Kidney epithelial cell (primary cell): ENCODE measurements at places on chromosomes 6 and 20. TPM values are rescaled to one million over a fixed set of nuclear protein-coding genes. Genes with fewer than 3 reads are reported as not detected.

DNA sequence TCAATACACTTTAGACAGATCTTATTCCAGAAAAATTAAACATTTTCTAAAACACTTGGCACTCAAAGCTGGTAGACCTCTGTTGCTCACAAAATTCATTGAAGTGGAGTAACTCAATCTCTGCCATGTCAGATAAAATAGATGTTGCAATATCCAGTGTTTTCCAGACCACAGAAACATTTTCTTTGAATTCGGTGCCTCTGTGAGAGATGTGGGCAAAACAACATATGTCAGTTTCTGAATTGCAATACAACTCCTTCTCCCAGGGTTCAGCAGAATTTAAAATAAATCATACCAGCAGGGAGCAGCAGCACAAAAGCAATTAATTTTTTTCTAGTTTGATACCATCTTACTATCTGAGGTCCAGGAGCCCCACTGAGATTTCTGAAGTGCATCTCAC lies 11.3 kb upstream of the PKHD1 start:
- no peak for DNase-seq

GRCh38 chr6:164439331-164439730 lies 870.1 kb downstream of the C6orf118 start:
- no peak for DNase-seq

DNA sequence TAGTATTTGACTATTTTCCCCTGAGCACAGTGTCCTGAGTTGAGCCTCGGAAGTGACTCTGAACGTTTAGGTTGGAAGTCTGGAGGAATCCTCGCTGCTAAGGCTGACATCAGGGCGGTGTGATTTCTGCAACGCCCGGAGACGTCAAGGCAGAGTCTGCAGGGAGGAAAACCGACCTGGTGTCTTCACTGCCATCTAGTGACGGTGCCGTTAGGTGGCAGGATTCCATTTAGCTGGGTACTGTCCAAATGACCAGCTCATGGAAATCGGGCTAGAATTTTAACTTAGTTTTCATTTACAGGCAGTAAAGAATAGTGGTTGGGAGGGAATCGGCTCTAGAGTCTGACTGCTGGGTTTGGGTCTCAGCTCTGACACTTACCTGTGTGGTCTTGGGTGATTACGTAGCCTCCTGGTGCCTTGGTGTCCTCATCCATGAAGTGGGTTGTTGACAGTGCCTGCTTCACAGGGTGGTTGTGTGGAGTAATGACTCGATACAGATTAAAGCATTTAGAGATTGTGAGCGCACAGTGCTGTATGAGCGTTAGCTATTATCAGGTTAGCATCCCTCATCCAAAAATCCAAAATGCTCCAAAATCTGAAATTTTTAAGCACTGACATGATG lies 35.0 kb downstream of the FOXF2 start:
- no peak for DNase-seq

GRCh38 chr6:36067374-36068011 lies 39.9 kb downstream of the MAPK14 start:
- no peak for DNase-seq

DNA sequence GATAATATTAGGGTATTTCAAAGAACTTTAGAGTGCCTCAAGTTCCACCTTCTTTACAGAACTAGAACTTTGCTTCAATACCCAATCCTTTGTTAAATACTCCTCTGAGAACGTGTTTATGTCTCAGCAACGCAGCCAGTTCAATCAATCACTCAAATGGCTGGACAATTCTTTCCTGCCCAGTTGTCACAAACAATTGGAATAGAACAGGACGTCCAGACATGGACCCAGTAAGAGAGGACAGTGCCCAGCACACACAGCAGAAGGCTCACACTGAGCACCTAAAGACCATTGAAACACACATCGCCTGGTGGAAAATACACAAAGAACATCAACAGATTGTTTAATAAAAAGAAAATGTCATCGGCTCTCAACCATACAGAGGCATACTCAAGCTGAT lies 140.6 kb downstream of the TTLL2 start:
- DNase-seq: no peak

GRCh38 chr20:64077876-64078551 lies 1.3 kb downstream of the RGS19 start:
- DNase-seq: no peak

- DNase-seq: no peak
These were observed 820.1 kb downstream of the TFAP2A start for GRCh38 chr6:9594746-9595145.

DNA sequence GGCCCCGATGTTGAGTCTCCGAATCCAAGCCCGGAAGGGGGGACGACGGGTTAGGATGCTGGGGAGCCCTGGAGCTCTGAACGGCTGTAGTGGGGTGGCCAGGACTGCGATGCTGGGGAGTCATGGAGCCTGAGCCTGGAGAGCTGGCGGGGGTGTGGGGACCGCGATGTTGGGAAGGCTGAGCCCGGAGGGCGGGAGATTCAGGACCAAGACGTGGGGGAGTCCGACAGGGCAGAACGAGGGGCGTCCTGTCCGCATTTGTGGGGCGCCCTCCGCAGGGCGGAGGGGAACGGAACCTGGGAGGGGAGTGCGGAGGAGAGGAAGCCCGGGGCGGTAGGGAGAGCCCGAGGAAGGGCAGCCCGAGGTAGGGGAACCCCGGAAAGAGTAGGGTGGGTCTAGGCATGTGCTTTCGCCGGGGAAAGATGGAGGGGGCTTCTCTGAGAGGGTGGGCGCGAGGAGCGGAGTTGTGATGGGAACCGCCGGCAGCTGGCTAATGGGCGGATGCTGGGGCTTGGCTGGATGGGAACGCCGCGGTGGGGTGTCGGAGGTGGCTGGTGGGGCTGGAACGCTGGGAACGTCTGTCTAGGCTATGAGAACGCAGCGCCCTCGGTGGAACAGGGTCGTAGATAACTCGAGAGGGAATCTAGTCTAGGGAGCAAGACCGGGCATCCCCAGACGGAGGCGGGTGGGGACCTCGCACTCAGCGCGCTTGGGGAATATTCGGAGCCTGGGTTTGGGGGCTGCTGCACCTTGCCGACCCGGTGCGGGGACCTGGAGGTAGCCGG lies 684 bp downstream of the PAQR8 start:
- DNase-seq: no peak

DNA sequence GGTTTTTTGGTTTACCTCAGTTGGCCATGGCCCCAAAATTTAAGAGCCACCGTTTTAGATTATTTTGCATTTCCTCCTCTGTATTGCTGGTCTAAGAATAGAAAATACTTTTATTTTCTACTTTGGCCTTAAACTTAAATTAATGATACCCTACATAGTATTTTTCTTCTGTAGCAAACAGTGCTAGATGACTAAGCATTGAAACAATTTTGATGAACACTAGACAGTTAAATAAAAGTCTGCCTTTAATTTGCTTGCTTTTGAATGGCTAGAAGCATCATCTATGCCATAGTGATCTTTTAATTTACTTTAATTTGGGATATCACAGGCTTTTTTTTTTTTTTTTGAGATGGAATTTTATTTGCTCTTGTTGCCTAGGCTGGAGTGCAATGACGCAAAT lies 106.4 kb downstream of the CD109 start:
- DNase-seq: no peak

GRCh38 chr20:36792422-36792821 lies 18.9 kb upstream of the DSN1 start:
- DNase-seq: peak; percentile 76

DNA sequence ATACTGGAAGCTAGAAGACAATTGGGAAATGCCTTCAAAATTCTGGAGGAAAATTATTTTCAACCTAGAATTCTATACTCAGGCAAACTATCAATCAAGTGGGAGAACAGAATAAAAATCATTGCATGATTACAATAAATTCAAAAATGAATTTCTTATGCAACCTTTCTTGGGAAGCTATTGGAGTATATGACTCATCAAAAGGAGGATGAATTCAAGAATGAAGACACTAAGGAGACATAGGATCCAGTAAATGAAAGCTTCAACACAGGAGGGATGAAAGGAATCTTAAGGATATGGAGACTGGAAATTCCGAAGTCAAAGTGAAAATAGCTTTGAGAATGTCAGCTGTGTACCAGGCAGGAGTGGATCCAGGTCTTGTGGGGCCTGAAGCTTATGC lies 12.6 kb upstream of the UBR2 start:
- no peak for DNase-seq

- no peak for DNase-seq
These were observed 48.6 kb upstream of the RCAN2 start for GRCh38 chr6:46539866-46540265.

DNA sequence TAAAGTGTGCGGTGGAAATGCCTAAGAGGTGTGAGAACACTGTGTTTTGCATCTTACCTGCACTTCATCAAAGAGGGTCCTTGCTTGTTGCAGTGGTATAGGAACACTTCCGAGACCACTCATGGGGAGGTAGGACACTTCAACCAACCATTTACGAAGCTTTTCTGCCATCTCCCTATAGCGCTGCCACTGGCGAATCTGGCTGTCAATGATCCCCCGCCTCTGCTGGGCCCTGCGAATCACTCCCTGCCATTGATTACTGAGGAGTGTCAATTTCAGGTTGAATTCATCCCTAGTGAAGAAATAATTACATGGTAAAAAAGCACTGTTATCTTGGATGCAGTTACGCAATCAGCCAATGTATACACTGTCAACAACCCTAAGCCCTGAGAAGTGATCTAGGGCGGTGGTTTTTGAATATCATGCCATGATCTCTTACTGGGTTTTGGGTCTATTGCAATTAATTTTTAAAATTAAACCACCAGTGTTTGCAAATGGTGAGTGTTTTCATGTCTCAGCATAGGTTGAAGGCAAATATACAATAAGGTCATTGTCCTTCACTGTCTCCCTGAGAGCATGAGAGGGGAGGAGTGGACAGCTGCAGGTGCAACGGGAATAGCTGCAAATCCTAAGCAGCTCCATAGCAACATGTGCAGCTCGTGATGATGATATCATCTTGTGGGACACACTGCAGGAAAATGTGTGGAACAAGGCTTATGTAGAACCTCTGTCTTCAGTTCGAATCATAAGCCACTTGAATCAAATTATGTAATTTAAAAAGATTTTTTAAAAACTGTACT lies 400.6 kb downstream of the ESR1 start:
- no peak for DNase-seq

The CST5 gene
- total RNA-seq: 0.34 and 2.6 TPM in 2 replicates

The GATA5 gene
- total RNA-seq: 0.27 TPM in 1 of 2 replicates, not detected in the other

The PLCB1 gene
- total RNA-seq: 2.7 and 5.1 TPM in 2 replicates

The TGM3 gene
- not detected in 2 replicates for total RNA-seq

The MTRF1L gene
- 24.6 and 33.8 TPM in 2 replicates for total RNA-seq
